CMK (cell line): ENCODE measurements at places on chromosomes 5 and 9.

GRCh38 chr9:134942788-134943184 lies 25.1 kb upstream of the FCN1 start:
- DNase-seq, result no peak

- DNase-seq, result no peak
Measured at GRCh38 chr9:89278997-89279739, 31.8 kb upstream of the CKS2 start.

DNA sequence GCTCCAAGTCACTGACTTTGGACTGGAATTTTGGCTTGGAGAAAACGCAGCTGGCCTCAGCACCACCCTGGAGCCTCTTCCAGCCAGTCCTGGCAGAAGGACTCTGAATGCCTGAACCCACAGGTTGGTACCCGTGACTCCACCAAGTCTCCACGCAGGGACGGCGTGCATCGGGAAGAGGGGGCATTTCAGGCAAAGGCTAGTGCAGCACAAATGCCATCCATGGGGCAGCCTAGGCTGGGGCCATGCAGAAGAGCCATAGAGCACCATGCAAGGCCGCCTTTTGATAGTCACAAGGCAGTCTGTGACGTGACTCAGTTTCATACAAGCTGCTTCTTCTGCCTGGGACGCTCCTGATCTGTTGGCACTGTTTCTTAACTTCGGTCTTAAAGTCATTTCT lies 28.0 kb downstream of the GDNF start:
- DNase-seq, result no peak

- DNase-seq, result no peak
Measured at GRCh38 chr9:73515216-73515615, 363.6 kb downstream of the ANXA1 start.

DNA sequence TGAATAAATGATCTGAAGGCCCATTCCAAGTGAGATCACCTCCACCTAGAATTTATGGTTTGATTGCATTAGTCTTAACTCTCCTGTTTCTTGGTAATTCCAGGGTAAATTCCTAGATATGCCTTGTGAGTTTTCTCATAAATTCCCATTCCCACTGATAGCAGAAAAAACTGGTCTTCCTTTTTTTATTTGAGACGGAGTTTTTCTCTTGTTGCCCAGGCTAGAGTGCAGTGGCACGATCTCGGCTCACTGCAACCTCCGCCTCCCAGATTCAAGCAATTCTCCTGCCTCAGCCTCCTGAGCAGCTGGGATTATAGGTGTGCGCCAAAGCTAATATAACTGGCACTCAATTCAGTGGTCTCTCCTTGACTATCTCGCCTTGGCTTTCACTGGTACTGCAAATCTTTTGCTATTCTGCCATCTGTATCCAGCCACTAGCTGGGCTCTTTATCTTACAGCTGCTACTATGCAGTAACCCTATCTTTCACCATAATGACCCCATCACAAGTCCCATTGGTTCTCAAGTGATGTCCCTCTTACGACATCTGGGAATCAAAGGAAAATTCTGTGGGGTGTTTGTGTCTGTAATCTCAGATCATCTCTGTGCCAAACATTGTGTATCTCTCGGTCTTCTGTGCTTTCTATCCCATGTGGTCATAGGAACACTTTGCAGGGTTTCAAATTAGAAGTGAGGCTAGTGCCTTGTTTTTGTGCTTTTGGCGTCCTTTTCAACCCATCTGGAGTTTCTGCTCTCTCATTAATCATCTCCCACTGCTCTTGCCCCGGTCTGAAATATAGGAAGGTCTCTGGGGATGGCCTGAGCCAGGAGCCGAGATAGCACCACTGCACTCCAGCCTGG lies 14.4 kb downstream of the HNRNPK start:
- DNase-seq, result no peak

GRCh38 chr5:149419532-149419858 lies 40.4 kb upstream of the IL17B start:
- no peak for DNase-seq

GRCh38 chr9:135979547-135980166 lies 18.5 kb upstream of the UBAC1 start:
- DNase-seq, result no peak

GRCh38 chr5:8650186-8650585 lies 781.2 kb downstream of the MTRR start:
- DNase-seq, result no peak

DNA sequence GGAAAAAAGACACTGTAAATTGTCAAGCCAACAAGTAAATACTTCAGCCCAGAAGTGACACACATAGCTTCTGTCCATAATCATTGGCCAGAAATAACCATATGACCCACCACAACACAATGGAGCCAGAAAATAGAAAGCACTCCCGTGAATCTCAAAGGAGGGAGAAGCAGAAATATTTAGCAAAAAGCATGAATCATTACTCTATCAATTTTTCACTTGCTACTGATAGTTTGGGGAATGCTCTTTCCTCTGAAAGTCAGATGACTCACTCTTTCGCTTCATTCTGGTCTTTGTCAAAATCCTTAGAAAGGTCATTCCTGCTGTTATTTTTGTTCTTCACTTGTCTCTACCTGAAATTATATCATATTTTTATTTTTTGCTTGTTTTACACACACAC lies 312.6 kb downstream of the TMEM232 start:
- DNase-seq, result no peak

GRCh38 chr9:134488331-134489280 lies 153.0 kb upstream of the COL5A1 start:
- no peak for DNase-seq
